ENCODE measurements at places on chromosomes 2 and 18.

GRCh38 chr2:45177870-45178269 lies 168.6 kb upstream of the SIX2 start:
- no peak for DNase-seq
- H3K27ac ChIP-seq: no peak overlapping the region
- no peaks in the 10 kb centered on the region for H3K27me3 ChIP-seq
- H3K4me1 ChIP-seq: no peaks in the 10 kb centered on the region

GRCh38 chr2:144971786-144972335 lies 451.9 kb upstream of the ZEB2 start:
- DNase-seq: no peak
- H3K36me3 ChIP-seq: no peaks in the 10 kb centered on the region
- no peak overlapping the region for H3K4me3 ChIP-seq
- H3K4me1 ChIP-seq: no peaks in the 10 kb centered on the region
- no peaks in the 10 kb centered on the region for H3K27me3 ChIP-seq

- H3K27ac ChIP-seq: peak within 1 kb of the TSS; percentile 58
- H3K4me3 ChIP-seq: peak within 1 kb of the TSS; percentile 76
- DNase-seq: no peak
- H3K36me3 ChIP-seq: no peaks in the 10 kb centered on the region
Measured at GRCh38 chr2:19358242-19359020, at the start of gene OSR1. TSS of gene OSR1 (minus strand) at chr2:19358623. CDS start at chr2:19353805, 4,818 bp downstream.

DNA sequence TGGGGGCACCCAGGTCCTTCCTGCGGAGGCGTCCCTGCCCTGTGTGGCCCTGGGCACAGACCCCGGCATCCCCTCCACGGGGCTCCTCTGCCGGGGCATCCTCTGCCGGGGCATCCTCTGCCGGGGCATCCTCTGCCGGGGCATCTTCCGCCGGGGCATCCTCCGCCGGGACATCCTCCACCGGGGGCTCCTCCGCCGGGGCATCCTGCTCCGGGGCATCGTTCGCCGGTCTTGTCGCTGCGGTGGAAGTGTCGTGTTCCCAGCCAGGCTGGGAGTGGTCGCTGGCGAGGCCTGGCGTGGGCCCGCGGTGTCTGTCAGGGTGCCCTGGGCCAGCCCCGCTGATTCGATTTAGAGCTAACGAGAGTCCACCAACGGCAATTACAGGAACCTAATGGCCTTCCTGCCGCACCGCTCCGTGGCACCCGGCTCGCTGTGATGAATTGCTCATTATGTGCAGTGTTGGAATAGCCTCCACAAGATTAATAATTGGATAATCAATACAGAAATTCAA lies 115.1 kb downstream of the NFATC1 start:
- peaks cover 11% of the 10 kb centered on the region for H3K36me3 ChIP-seq
- no peak overlapping the region for H3K4me3 ChIP-seq
- H3K27ac ChIP-seq: no peak overlapping the region
- DNase-seq: no peak
- H3K4me1 ChIP-seq: peaks cover 17% of the 10 kb centered on the region
- peaks cover 12% of the 10 kb centered on the region for H3K27me3 ChIP-seq

DNA sequence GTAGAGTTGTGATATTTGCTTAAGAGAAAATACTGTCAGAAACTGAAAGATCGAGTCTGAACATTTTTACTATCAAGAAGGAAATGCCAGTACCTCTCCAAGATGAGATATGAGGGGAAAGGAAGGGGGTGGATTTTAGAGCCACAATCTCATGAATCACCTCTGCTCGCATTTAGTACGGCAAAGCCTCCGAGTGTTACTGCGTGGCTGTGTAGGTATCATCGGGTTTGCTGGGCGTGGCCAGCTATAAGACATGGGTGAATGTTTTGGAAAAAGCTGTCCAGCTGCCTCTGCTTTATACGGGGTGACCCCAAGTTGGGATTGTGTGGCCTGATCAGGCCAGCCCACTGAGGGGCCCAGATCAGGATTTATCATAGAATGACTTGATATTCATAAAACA lies 826.4 kb downstream of the SOCS6 start:
- no peak overlapping the region for H3K27ac ChIP-seq
- no peak for DNase-seq
- H3K36me3 ChIP-seq: no peaks in the 10 kb centered on the region
- H3K4me3 ChIP-seq: no peak overlapping the region
- H3K4me1 ChIP-seq: no peaks in the 10 kb centered on the region

DNA sequence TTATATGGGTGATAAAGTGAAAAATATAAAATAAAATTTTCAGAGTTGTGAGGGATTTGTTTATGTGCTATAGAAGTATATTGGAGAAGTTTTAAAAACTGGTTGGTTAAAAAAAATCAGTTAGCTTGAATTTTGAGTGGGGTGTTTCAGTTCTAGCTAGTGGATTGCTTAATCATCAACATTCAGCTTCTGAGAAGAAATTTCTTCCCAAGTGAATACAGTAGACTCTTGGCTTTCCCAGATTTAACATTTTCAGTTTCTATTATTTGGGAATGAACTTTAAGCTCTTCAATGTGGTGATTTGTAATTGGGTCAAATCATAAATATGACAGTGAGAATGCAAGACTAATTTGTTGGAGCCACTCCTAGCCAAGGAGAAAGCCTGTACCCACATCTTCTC lies 120.8 kb downstream of the PLCL1 start:
- H3K27me3 ChIP-seq: no peaks in the 10 kb centered on the region
- H3K27ac ChIP-seq: no peak overlapping the region
- H3K36me3 ChIP-seq: no peaks in the 10 kb centered on the region
- H3K4me1 ChIP-seq: no peaks in the 10 kb centered on the region

GRCh38 chr18:24388957-24389356 lies 8.7 kb downstream of the OSBPL1A start:
- no peak overlapping the region for H3K27ac ChIP-seq
- H3K27me3 ChIP-seq: no peaks in the 10 kb centered on the region
- DNase-seq: no peak
- H3K4me1 ChIP-seq: no peaks in the 10 kb centered on the region
- no peak overlapping the region for H3K4me3 ChIP-seq

GRCh38 chr2:46174345-46175170 lies 122.6 kb upstream of the EPAS1 start:
- H3K4me3 ChIP-seq: no peak overlapping the region
- no peak overlapping the region for H3K27ac ChIP-seq
- no peaks in the 10 kb centered on the region for H3K36me3 ChIP-seq

GRCh38 chr2:60612033-60612432 lies 58.6 kb upstream of the BCL11A start:
- H3K27ac ChIP-seq: no peak overlapping the region
- no peak for DNase-seq
- no peaks in the 10 kb centered on the region for H3K36me3 ChIP-seq
- no peak overlapping the region for H3K4me3 ChIP-seq
- H3K4me1 ChIP-seq: no peaks in the 10 kb centered on the region

- H3K27me3 ChIP-seq: no peaks in the 10 kb centered on the region
- DNase-seq: no peak
- H3K27ac ChIP-seq: no peak overlapping the region
- no peak overlapping the region for H3K4me3 ChIP-seq
- H3K36me3 ChIP-seq: no peaks in the 10 kb centered on the region
- no peaks in the 10 kb centered on the region for H3K4me1 ChIP-seq
Measured at GRCh38 chr2:166841679-166842078, 46.6 kb upstream of the XIRP2 start.

DNA sequence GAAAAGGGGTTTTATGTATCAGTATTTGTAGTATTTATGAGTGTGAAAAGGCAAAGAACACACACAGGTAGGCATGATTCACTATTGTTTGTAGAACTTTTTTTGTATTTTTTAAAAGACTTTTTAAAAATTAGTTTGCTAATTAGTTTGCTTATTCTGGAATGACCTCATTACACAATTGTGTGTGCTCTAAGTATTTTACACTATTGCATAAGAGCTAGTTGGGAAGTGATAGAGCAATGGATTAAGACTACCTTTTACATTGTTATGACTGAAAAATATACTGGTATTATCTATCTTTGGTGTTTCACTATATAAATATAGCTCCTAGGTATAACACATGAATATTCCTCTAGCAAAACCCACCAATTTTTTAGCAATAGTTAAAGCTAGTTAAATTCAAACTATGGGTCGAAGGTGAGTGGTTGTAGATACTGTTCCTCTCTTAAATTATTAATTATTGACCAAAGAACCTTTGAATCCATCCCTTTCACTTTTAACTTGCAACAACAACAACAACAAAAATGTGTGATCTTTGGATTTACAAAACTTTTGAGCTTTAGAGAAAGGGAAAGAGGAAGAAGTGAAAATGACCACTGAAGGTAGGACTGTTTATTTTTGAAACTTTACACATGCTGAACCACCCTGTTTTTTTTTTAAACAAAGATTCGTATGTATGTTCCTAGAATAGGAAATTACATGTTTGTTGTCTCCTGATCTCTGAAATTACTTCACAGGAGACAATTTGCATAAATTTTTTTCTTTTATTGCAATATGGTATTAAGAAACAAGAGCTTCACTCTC lies 18.7 kb downstream of the ITPRID2 start:
- no peak for DNase-seq
- no peaks in the 10 kb centered on the region for H3K4me1 ChIP-seq
- H3K27ac ChIP-seq: no peak overlapping the region
- no peaks in the 10 kb centered on the region for H3K27me3 ChIP-seq
- peaks cover 4% of the 10 kb centered on the region for H3K36me3 ChIP-seq

- no peaks in the 10 kb centered on the region for H3K27me3 ChIP-seq
- peaks cover 21% of the 10 kb centered on the region for H3K4me1 ChIP-seq
- DNase-seq: no peak
- no peak overlapping the region for H3K4me3 ChIP-seq
Measured at GRCh38 chr2:46145840-46146239, 151.4 kb upstream of the EPAS1 start.

DNA sequence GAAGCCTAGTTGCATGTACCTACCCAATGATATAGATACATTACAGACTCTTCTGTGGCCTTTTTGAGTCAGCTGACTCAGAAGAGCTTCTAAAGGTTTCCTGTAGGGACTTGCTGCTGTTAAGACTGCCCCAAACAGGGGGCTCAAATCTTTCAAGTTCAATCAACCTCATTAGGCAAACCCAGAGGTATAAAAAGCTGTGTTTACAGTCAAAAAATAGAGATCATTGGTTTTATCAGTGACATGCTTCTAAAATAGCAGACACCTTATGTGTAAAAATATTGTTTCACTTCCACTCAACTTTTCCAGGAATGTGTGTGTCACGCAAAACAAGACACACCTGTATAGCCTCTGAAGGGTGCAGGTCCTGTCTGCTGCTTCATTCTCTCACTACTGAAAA lies 624.3 kb upstream of the FANCL start:
- H3K36me3 ChIP-seq: no peaks in the 10 kb centered on the region
- no peak overlapping the region for H3K27ac ChIP-seq
- no peaks in the 10 kb centered on the region for H3K4me1 ChIP-seq
- no peak for DNase-seq

GRCh38 chr18:41973983-41974382 lies 18.9 kb downstream of the PIK3C3 start:
- peaks cover 3% of the 10 kb centered on the region for H3K36me3 ChIP-seq
- H3K4me1 ChIP-seq: no peaks in the 10 kb centered on the region
- DNase-seq: no peak
- no peaks in the 10 kb centered on the region for H3K27me3 ChIP-seq
- H3K27ac ChIP-seq: no peak overlapping the region
- H3K4me3 ChIP-seq: no peak overlapping the region

DNA sequence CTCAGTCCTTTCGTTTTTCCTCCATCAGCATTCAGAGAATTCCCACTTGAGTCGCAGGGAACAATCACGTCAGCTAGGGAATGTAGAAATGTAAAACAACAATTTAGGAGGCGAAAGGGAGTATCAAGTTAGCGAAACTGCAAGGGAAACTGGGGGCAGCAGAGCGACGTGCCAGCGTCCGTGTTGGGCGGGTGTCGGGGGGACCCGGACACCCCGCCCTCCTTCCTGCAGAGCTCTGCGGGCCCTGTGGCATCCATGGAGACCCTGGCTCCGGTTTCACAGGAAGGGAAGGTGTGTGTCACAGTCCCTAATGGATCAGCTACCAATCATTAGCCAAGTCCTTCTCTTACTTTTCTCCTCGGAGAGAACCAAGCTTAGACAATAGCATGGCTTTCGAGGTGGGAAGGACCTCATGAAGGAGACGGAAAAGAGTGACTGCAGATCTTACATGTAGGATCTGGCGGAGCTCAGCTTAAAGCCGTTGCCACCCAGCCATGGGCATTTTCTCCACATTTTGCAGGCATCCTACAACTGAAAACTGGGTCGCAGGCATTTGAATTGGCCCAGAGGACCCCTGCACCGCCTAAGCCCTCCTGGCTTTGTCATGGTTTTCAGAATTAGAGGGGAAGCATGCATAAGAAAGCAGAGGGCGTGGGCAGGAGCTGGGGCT lies 33.7 kb downstream of the SOX11 start:
- H3K27me3 ChIP-seq: no peaks in the 10 kb centered on the region
- no peak overlapping the region for H3K27ac ChIP-seq
- no peak for DNase-seq
- H3K4me3 ChIP-seq: peak overlapping the region; percentile 48
- no peaks in the 10 kb centered on the region for H3K36me3 ChIP-seq
- no peaks in the 10 kb centered on the region for H3K4me1 ChIP-seq

DNA sequence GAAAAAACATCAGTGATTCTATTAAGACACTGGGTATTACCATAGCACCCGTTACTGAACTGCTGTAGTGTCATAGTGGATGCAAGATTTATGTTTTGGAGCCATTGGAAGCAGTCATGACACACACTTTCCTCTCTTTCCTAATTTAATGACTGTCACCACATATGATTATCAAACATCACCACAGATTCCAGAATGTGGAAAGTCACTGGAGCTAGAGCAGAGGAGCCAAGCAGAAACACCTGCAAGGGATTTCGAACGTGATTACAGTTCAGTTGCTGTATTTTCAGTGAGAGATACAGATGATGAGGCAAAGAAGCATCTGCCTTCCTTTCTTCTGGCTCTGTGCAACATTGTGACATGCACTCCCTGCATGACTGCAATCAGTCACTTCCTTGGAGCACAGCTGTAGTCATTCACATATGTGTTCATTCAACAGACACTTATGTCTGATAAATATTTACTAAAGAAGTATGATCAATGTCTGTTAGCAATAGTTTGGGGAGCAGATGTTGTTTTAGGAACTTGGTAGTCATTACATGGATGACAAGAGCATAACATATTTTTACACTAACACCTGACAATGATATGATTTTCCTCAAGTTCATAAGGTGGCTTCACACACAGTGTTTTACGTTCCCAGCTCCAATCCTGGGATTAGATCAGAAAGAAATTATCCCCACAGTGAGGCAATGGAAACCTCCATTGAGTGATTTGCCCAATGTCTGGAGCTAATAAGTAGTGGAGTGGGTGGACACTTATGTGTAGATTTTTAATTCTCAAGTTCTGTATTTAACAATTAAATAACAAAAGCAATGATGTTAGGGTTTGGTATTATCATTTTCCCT lies 416.6 kb downstream of the PLCL1 start:
- H3K4me1 ChIP-seq: no peaks in the 10 kb centered on the region
- H3K27me3 ChIP-seq: no peaks in the 10 kb centered on the region
- H3K4me3 ChIP-seq: no peak overlapping the region
- H3K27ac ChIP-seq: no peak overlapping the region
- H3K36me3 ChIP-seq: no peaks in the 10 kb centered on the region
- DNase-seq: no peak

GRCh38 chr2:144704709-144705095 lies 184.8 kb upstream of the ZEB2 start:
- H3K4me3 ChIP-seq: no peak overlapping the region
- no peak overlapping the region for H3K27ac ChIP-seq
- no peaks in the 10 kb centered on the region for H3K27me3 ChIP-seq
- no peak for DNase-seq
- H3K4me1 ChIP-seq: no peaks in the 10 kb centered on the region
- H3K36me3 ChIP-seq: no peaks in the 10 kb centered on the region

- no peak overlapping the region for H3K4me3 ChIP-seq
- peaks cover 5% of the 10 kb centered on the region for H3K4me1 ChIP-seq
- H3K27me3 ChIP-seq: no peaks in the 10 kb centered on the region
- no peak overlapping the region for H3K27ac ChIP-seq
- DNase-seq: no peak
Measured at GRCh38 chr2:226213717-226214116, 585.9 kb downstream of the IRS1 start.
